ENCODE measurements at places on chromosomes 1 and 21.

GRCh38 chr1:52413410-52413989, 9.1 kb downstream of the PRPF38A start:
- DNase-seq, result no peak

DNA sequence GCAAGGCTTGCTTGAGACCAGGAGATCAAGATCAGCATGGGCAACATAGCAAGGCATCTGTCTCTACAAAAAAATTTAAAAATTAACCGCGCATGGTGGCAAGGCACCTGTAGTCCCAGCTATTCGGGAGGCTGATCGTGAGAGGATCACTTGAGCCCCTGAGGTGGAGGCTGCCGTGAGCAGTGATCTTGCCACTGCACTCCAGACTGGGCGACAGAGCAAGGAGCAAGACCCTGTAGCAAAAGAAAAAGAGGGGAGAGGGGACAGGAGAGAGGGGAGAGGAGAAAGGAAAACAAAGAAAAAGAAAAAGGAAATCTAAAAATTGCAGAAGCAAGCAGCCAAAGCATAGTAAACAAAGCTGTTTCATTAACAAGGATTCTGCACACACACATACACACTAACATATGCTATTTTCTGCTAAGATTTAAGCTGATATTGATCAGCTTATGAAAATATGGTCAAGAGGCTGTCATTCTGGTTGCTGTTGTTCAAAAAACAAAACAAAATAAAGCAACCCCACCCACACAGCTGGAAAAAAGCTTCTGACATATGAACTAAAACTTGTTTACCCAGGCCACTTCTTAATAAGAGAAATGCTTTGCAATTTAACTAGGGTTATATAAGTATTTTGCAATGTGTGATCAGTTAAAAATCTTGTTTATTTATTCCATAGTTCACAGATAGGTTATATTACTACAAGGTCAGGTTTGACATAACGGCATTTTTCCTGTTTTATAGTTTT, 1.8 kb downstream of the ARNT start:
- DNase-seq, result no peak

DNA sequence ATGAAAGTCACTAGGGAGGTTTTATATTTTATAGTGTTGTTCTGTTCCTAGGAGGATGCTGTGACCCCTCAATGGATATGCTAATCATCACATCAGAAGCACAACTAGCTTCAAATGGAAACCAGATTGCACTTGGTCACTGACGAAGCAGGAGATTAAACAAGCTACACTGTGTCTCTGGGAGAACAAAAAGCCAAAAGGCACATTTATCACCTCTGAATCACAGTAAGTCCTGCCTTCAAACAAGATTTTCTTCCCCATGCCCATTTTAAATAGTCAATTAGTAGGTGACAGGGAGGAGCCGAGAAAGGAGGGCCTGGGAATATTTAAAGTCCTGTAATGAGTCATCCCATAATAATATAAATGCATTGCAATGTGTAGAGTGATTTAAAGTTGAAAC, 38.1 kb downstream of the RGS2 start:
- DNase-seq, result no peak

GRCh38 chr1:6245086-6245868, 1.3 kb downstream of the HES3 start:
- DNase-seq, result peak; percentile 83

DNA sequence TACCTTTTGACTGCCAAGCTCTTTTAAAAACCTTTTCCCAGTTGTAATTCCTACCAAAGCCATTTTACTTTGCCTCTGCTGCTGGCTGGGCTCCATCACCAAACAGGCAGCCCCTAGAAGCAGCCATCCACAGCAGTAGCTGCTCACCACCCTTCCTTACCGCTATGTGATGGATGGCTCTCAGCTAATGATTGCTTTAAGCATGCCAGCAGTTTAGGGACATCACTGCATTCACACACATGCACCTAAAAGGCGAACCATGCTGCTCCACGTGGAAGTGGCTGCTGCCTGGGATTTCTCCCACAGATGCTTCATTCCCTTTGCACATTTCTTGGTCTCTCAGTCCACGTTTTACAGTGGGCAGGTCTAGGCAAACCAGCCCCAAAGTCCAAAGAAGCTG, 46.3 kb upstream of the PDE9A start:
- no peak for DNase-seq

DNA sequence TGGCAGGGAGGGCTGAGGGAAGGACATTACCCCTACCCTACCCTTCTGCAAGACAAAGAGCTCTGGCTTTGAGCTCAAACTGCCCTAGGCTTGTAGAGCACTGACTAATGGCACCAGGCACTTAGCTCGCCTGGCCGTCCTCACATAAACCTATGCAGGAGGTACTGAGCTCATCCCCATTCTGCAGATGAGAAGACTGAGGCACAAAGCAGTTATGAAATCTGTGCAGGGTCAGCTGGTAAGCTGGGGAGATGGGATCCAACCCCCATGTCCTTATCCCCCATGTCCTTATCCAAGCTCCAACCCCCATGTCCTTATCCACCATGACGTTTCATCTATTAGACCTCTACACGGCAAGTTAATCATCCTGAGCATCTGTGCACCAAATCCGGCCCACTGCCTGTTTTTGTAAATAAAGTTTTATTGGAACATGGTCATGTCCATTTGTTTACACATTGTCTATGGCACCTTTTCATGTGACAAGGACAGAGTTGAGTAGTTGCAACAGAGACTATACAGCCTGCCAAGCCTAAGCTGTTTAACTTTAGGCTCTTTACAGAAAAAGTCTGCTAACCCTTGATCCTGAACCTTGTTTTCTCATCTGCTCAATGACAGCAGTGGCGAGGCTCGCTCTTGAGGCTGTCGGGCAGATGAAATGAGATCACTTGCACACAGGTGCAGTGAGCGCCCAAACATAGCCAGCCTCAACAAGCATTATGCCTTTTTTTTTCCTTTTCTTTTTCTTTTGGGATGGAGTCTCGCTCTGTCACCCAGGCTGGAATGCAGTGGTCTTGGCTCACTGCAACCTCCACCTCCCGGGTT, 86.8 kb downstream of the FBXO2 start:
- no peak for DNase-seq

DNA sequence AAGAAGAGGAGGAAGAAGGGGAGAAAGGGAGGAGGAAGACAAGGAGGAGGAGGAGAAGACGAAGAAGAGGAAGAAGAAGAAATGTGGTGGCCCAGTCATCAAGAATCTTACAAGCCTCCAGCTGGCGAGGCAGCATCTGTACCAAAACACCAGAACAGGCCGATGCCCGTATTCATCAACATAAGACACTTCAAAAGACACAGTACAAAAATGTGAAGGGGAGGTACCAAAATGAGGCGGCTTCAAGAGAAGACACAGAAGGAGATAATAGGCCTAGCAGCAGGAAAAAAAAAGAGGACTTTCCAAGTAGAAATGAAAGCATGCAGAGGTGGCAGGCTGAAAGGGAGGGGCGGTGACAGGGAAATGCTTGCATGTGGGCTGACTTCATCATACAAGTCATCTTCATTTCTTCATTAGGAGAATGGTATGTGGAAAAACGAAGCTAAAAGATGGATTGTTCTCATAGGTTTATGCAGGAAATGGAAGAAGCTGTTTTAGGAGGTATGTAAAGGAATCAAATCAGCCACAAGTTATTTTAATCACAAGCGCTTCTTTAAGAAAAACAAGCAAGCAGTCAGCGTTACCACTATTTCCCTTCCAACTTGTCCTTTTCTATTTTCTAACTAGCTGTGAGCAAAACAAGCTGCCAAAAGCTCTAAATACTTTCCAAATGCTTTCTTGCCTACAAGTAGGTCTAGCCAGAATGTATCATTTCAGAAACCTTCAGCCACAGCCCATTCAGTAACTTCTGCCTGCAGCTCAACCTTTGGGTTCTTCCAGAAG, 192.3 kb downstream of the SLC45A1 start:
- peak; percentile 21 for DNase-seq

GRCh38 chr21:42360317-42360716, 6.0 kb downstream of the TFF1 start:
- peak; percentile 38 for DNase-seq

DNA sequence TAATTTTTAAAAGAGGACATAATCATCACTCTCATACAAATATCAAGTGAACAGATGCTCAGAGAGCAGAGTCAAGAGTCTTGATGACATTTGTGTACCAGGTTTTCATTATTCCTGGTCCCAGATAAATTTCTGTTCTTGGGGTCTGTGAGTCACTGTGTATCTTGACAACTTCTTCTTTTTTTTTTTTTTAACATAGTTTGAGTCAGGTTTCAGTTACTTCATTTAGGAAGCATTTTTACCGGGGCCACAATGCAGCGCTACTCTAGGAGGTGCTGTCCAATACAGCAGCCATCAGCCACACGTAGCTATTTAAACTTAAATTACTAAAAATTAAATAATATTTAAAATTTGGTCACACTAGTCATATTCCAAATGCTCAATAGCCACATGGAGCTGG, 188.1 kb upstream of the SAMSN1 start:
- DNase-seq, result no peak

DNA sequence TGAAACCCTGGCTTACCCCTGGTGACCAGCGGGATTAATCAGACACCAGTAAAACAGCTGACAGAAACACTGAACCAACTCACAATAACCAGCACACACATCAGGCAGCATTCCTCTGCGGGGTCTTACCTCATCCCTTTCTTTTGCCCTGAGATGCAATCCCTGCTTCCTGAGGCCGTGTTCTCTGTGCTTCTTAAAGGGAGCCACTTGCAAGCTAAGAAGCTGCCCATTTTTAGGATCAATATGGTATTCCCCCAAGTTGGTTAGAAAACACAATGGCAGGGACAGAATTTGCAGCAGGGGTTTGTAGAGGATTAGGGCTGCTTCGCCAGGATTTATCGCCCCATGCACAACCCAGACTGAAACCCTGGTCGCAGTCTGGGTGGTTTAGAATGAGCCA, 74.7 kb upstream of the OLIG2 start:
- no peak for DNase-seq

DNA sequence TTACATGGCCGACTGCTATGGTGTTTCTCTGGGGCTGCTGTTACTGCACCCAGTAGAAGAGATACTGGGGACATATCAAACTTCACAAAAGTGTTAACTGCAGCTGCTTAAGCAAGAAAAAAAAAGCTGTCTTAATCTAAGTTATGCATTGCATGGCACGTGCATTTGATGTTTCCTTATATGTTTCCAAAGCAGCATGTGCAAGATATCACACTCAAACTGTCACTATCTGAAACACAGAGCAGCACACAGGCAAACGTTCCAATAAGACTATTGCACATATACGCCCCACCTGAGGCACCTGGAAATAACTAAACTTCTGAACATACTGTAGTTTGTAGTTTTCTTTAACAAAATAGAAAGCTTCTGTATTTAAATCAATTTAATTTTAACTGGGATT, 671.4 kb upstream of the ADGRL2 start:
- no peak for DNase-seq

- no peak for DNase-seq
Observed at GRCh38 chr1:154474802-154475201, 27.2 kb upstream of the TDRD10 start.
